Kasumi-1 (cell line): ENCODE measurements at places on chromosomes 7 and 10.

GRCh38 chr10:116263870-116264655 is 8.9 kb downstream of the GFRA1 start:
- DNase-seq, result no peak

GRCh38 chr10:6088721-6089333 is at the start of gene RBM17:
TSS of gene RBM17 (plus strand) at chr10:6089034. CDS start at chr10:6097066, 8,032 bp downstream.
- DNase-seq, result peak; percentile 98

DNA sequence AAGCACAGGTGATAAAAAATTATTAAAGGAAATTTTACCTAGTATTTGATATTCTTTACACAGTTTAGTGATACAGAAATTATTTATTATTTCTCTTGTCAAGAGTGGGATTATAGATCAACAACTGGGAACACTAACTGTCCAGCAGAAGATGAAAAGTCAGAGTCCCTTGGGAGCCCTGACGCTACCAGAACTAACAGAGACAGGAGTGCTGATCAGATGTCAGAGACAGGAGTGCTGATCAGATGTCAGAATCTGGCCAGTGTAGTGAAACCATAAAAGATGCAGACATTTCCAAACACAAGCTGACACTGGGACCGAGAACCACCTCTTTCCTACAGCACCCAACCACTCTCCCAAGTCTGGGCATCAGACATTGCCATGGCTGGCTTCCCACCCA is 828.2 kb downstream of the TNS3 start:
- no peak for DNase-seq

- no peak for DNase-seq
Measured at GRCh38 chr10:11525503-11525902, 85.9 kb downstream of the USP6NL start.

GRCh38 chr7:70113536-70113935 is 515.3 kb downstream of the AUTS2 start:
- DNase-seq, result no peak

- DNase-seq, result no peak
Measured at GRCh38 chr7:136293272-136293671, 316.1 kb upstream of the MTPN start.

DNA sequence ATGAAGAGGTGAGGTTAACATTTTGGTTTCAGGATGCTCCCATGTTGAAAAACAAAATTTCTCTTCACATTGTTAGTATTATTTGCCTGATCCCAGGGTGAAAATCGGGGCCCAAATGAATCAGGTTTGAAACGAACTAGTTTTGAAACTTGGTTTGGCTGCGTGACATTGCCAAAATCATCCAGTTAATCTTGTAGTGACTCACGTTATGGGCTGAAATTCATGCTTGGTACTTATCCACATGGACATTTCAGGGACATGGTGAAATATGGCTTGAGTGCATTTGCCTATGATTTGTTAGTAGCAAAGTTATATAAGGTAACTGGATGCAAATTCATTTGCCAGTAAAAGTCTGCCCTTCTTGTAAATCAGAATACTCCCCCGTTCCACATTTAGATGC is 97.3 kb downstream of the CFAP58 start:
- no peak for DNase-seq

GRCh38 chr7:122329145-122329802 is 24.7 kb upstream of the FEZF1 start:
- no peak for DNase-seq

GRCh38 chr7:85673876-85674275 is 487.0 kb upstream of the SEMA3D start:
- DNase-seq, result no peak
